ENCODE measurements at places on chromosomes 6 and 20.

DNA sequence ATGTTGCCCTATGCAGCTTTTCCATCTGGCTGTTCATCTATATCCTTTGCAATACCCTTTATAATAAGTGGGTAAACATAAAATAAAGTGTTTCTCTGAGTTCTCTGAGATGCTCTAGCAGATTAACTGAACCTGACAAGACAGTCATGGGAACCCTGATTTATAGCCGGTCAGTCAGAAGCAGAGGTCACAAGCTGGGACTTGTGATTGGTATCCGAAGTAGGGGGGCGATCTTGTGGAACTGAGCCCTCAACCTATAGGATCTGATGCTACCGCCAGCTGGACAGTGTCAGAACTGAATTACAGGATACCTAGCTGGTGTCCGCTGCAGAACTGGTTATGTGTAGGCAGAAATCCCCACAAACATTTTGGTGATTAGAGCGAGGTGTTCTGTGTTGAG is 39.0 kb downstream of the SLC17A5 start:
- DNase-seq, result no peak

- DNase-seq, result no peak
Observed at GRCh38 chr6:71982389-71982788, 96.0 kb downstream of the RIMS1 start.

DNA sequence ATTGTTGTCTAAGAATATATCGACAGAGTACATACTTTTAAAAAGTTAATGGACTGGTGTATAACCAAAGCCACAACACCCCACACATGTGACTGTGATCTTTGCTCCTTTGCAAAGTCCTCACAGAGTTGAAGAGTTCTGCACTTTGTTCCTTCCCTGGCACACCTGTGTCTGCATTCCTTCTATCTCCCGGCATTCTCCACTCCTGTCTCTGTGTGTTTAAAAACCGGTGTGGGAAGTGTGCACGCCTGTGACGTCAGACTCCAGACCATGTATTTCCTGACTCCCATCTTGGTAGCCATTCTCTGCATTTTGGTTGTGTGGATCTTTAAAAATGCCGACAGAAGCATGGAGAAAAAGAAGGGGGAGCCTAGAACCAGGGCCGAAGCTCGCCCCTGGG is at the start of gene IYD:
TSS of gene IYD (plus strand) at position 251 of the 400 bp plus-strand sequence. CDS start at position 271, 20 bp downstream.
- DNase-seq, result no peak

GRCh38 chr6:158544428-158544827 is 15.5 kb upstream of the TMEM181 start:
- DNase-seq, result no peak

DNA sequence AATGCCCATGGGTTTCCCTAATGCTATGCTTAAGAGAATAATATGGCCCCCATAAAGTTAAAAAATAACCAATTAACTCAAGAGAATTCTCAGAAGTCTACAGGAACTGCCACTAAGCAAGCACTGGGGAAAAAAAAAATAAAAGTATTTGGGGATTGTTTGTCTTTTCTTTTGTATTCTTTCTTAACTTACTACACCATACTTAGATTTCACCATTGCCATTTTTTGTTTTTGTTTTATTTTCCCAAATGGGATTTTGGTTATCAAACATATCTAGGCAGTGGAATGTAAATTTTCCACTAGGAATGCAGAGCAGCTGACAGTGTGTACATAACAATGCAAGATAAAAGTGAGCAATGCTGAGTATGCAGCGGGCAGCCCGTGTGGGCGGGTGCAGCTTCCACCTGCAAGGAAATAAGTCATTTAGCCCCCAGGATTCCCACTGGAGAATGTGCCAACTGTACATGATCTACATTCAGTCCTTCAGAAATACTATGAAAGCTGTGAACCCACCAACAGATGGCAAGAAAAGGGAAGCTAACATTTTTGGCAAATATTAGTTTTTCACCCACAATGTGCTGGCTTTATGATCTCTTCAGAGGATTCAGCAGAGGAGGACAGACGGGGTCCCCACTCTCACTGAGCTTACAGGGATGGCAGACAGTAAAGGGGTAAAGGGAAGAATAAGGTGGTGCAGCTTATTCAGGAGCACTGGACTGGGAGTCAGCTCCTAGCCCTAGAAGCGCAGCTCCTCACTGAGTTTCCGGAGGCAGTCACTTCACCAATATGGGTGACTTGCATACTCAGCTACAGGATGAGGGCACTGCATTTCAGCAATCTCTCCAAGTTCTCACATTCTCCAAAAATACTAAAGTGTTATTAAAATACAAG is 44.4 kb downstream of the DCDC2 start:
- no peak for DNase-seq

- DNase-seq, result no peak
Observed at GRCh38 chr20:37305079-37305478, 15.6 kb downstream of the MANBAL start.

- no peak for DNase-seq
Observed at GRCh38 chr20:14817101-14817500, 479.7 kb upstream of the FLRT3 start.

- DNase-seq, result no peak
Observed at GRCh38 chr20:58646257-58646656, 4.8 kb upstream of the STX16 start.

DNA sequence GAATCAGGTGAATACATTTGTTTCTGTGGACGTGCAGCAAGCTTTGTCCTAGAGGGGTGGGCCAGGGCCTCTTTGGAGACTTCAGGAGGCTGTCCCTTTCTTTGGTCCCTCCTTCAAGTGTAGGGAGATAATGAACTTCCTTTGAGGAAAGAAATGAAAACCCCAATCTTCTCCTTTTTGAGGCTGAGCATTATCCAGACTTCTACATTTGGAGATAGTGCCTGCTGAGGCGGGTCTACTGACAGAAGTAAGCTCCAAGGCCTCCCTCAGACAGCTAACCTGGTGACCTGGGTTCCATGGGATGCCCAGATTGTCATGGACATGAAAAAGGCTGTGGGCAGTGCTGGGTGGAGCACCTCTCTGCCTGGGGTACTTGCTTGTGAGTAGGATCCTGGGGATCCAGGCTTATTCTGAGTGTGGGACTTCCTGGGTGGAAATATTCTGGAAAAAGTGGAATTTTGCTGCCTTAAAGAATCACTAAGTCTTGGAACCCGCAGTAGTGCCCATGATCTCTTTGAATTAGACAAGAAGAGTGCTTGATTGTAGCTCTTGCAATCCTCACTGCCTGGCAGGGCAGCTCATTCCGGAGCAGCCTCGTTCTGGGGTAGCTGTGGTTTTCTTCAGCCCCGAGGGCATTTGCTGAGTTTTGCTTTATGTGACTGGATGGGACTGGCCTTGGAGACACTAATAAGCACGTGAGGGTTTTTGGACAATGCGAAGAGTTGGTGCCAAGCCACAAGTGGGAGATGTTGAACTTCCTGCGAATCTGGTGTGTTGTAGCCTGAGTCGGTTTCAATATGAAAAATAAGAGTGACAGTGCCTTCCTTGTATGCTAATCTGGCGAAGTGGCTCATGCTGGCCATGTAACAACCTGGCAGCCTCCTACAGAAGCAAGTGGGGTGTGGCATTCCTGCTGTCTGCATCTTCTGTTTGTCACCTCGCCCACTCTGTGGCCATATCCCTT is 28.1 kb downstream of the SNRNP48 start:
- peak; percentile 5 for DNase-seq

DNA sequence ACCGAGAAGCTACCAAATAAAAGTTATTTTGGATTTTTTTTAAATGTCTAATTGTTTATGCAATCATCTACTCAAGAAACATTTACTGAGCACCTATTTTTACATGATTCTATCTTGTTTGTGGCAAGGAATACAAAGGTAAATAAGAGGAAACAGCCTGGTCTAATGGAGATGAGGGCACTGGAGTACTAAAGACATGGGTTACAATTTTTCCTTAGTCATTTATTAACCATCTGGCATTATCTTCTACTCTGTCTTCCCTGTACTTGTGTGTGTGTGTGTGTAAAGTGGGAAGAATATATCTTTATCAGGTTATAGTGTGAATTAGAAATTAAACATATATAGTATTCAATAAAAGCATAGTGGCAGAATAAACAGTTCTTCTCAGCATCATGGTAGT is 455.5 kb upstream of the FLRT3 start:
- no peak for DNase-seq

DNA sequence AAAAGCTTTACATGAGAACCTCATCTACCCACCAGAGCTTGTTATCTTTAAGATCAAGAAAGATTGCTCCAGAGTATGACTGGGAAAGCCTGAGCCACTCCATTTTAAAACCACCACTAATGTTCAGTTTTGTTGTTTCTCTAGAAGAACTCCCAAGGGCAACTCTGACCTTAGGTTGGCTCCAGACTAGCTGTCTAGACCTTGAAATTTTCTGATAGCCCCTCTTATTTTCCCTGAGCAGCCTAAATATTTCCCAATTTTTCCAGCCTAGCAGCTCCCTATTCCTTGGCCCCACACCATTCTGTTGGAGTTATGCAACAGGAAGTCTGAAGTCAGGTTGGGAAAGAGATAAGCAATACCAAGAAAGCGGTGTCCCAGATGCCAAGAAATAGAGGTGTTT is 84.6 kb upstream of the TCF21 start:
- no peak for DNase-seq

- no peak for DNase-seq
Observed at GRCh38 chr6:106421496-106421895, 61.0 kb downstream of the CRYBG1 start.

DNA sequence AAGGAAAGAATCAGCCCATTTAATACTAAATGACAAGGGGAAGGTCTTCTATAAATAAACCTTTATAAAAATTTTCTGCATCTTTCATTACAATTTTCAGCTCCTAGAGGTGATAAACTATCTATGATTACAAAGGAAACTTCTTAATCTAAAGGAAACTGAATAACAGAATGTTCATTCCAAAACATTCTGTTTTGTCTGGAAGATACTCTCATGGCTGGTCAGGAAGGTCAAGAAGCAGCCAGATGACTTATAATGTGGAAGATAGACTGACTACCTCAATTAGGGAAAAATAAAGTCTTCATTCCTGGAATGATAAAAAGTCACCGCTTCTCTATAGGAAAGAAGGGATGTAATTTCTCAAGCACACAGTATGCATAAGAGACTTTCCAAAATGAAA is 131.3 kb downstream of the GMDS start:
- no peak for DNase-seq

- no peak for DNase-seq
Observed at GRCh38 chr6:42295677-42296076, 78.0 kb upstream of the MRPS10 start.

DNA sequence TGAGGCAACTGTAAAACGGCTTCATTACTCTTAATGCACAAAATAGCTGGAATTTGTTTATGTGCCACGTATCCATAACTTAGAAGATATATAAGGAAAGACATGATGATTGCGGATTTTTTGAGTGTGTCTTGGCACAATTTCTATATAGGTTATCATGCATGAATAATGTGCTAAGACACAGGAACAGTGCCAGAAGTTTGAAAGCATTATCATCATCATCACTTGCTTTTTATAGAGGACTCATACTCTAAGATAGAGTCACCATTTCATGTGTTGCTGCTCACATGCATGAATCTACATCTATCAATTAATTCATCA is 113.4 kb downstream of the ELOVL4 start:
- DNase-seq, result no peak

- DNase-seq, result peak; percentile 54
Observed at GRCh38 chr20:5674176-5674660, 76.0 kb upstream of the SHLD1 start.

DNA sequence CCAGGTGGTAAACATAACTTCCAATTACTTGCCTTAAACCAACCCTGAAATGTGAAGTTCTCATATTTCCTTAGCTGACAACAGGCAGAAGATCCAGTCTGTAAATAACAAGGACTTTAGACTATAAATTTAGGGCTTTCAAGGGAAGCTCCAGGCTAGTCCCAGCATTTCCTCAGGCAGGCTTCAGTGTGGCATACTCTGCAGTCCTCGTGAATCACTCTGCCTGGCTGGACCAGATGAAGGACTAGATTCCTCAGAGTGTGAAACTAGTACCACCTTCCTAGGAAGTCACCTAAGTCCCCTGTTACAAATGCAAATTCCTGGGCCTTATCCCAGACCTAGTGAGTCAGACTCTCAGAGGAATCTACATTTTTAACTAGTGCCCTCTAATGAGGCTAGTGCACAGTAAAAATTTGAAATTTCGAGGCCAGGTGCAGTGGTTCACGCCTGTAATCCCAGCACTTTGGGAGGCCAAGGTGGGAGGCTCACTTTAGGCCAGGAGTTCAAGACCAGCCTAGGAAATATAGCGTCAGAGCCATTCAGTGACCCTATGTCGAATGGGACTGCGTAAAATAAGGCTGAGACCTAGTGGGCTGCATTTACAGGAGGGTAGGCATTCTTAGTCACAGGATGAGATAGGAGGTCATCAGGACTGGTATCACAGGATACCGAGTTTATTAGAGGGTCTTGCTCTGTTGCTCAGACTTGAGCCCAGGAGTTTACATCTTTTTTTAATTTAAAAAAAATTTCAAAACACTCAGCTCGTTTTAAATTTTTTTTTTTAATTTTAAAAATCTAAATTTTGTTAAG is 279.6 kb upstream of the JARID2 start:
- DNase-seq, result no peak

DNA sequence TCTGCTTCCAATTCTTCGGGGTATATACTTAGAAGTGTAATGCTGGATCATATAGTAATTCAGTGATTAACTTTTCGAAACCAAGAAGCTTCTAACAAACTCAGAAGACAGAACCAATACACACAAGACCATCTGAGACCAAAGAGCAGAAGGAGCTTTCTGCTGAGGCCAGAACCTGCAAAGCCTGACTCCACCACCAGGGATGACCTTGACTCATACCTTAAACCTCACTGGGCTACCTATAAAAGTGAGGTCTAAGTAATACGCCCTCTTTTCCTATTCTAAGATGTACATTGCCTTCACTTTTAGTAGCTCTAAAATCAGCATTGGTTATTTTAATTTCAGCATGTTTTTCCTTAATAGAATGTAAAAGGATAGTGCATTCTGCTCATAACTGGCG is 84.8 kb downstream of the FOXF2 start:
- no peak for DNase-seq

DNA sequence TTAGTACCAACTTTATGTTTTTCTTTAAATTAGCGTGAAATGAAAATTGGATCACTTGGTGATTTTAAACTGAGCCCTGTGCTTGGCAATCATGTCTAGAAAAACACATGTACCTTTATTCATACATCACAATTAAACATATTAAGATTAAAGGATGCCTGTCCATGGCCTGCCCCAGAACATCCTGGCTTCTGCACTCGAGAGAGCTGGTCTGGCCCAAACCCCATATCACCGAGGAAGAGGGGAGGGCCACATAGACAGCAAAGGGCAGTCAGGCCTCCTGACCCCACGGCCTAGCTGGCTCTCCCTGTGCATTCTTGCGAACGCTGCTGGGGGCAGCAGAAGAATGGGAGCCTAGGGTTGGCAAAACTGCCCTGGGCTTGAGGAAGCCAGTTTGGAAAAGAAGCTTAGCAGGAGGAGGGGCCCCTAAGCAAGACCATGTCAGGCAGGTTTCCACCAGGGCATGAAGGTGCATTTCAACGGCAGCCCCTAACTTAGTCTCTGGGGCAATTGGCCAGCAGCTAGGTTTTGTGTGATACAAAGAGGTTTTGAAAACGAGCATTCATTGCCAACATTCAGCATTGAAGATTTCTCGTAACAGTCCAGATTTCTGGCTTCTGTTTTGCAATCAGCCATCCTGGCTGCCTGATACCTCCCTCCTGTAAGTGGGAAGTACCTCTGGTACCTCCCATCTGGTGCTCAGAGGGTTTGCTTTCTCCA is 8.6 kb downstream of the BPIFB3 start:
- DNase-seq, result no peak

Measured in CD4-positive, alpha-beta T cell treated with Interleukin-1 beta for 1 hour (primary cell).